Kidney capillary endothelial cell (primary cell): ENCODE measurements at places on chromosomes 11 and 22.

DNA sequence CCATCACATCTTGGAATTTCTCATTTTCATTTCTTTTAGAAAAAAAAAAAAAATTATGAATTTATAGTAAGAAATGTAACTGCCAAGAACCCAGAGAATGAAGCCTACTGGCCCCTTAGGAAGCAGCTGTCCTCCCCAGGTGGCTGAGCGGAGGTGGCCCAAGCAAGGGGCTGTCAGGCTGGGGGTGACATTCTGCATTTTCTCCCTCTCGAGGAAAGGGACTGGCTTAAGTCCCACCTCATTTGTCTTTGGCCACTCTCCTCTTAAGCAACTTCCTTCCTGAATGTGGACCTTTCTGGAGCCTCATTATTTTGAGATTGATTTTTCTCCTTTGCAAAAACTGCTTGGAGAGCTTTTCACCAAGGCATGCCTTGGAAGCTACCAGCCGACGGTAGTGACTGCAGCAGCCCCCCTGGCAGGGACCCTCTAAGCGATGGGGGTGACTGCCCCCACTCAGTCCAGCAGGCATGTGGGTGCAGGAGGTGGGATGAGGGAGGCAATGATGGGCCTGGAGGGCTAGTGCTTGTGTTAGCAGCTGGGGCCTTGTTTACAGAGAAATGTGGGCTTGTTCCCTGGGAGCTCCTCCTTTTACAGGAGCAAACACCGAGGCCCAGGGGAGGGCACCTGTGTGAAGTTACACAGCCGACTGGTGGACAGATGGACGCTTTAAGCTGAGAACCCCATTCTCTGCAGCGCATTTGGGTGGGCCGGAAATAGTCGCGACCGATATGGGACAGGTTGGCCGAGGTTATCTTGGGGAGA lies 111.7 kb downstream of the MORC2 start:
- DNase-seq, result no peak

DNA sequence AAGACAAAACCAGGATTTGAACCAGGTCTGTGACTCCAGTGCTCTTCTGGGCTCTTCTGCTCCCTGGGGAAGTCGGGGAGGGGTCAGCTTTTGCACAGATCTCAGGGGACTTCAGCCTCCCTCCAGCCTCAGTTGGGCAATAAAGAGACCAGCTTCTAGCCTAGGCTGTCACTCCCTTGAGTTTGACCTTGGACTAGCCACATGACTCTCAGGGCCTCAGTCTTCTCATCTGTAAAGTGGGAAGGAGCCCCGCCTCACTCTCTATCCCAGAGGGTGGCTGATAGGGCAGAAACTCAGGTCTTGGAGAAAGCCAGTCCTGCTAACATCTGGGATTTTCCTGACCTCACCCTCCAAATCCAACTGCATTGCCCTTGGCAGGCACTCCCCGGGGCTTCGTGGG lies 38.7 kb downstream of the ELFN2 start:
- no peak for DNase-seq

DNA sequence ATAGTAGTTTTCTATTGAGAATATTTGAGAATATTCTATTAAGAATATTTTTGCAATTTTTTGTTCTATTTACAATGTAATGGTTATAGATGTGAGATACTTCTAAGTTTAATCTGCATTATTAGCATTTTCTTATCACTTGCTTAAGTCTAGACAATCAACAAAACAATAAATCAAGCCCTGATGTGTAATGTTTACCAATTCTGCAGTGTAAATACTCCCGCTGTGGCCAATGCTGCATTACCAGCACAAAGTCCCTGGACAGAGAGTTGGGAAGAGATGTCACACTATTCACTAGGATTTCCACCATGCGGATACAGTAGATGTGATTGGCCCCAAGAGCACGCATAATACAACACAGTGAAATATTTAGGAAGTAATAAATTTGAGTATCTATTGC lies 47.6 kb upstream of the GCAT start:
- no peak for DNase-seq

DNA sequence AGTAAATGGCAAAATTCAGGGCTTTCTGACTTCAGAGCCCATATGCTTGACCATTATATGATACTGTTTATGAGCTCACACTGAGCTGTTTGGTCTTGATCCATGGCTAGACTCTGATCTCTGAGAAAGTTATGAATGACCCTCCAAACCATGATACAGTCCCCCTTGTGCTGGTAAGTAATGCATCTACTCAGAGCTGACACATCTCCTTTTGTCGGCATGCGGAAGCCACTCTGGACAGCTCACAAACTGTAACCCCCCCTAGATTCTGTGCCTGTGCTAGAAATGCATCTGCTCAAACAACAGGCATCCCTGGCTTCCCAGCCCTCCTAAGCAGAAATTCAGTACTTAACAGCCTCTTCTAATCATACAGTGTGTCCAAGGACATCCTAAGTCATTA lies 150.8 kb upstream of the RAG2 start:
- DNase-seq, result no peak

DNA sequence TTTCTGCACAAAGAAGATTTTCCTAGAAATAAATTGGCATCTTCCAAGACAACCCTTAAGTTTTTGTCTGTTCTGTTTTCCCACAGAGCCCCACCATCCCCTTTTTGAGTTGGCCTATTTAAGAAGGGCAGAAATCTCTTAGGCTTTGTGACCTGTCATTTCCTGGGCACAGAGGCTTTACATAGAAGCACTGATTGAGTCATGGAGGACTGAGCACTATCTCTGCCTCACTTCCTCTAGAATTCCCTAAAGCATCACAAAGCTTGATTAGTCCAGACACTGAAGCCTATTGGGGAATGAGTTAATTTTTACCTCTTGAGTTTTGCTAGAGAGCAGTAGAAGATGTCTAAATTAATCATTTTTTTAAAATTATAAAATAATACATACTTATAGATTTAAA lies 25.4 kb downstream of the TRIM44 start:
- DNase-seq, result peak; percentile 85

DNA sequence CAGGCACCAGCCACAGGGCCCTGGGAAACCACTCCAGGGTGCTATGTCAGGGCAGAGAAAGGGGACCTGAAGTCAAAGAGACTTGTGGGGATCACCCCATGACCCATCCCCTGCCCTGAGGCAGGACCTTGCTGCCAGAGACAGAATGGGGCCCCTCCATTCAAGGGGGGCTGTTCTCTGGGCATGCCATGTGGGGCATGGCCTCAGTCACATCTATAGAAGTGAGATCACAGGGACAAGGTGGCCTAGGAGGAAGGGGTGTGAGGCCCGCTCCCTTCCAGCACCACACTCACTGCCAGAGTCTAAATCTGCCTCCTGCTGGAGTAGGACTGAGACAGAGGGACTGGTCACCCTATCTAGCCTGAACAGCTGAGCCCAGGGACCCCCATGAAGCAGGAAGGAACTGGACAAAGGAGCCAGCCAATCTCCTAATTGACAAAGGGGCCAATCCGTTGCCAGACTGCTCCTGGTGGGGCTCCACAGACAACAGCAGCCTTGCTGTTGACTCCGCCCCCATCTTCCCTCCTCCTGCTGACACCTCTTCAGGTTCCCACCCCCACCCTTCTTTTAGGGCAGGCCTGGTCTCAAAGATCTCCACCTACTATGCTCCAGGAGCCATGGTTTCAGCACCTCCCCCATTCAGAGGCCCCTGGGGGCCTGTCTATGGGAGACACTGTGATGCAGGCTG lies 26.0 kb downstream of the NEAT1 start:
- no peak for DNase-seq

- DNase-seq, result no peak
Measured at GRCh38 chr11:44004452-44005062, 43.2 kb upstream of the ACCSL start.

- DNase-seq, result no peak
Measured at GRCh38 chr11:6632116-6633073, 13.2 kb upstream of the TPP1 start.

GRCh38 chr22:48224332-48224731 lies 1461.9 kb downstream of the TBC1D22A start:
- no peak for DNase-seq

GRCh38 chr11:100705447-100705846 lies 18.4 kb downstream of the ARHGAP42 start:
- DNase-seq, result no peak

DNA sequence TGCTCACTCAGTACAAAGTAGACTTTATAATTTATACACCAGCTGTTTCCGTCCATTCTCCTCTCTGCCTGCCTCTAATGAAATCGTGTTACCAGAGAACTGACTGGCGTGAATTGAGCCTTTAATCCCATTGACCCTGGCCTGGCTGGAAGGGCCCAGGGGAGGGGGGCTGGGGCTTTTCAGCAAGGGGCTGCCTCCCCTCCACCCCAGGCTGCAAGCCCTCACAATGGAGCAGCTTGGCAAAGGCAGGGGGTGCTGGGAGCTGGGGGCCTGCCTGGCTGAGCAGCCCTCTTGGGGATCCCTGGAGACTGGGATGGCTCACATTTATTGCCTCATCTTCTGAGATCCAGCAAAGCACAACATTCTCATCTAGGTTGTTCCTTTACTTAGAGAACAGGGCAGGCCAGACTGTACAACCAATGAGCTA lies 25.8 kb upstream of the LMO1 start:
- DNase-seq, result no peak

DNA sequence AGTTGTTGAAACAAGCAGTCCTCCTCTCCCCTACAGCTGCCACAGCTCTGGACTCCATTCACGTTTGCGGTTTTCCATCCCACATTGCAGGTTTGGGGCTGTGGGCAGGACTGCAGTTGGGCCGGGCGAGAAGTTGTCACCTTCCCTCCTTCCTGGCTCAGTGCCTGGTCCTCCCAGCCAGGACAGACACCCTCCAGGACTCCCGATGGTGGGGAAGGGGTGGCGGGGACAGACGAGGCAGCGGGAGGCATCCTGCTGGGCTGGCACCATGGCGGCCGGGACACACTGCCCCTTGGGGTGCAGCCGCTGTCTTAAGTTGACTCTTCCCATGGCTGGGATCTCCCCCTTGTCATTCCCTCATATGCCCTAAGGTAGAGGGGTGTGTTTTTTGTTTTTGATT lies 615.2 kb downstream of the BRD1 start:
- no peak for DNase-seq

DNA sequence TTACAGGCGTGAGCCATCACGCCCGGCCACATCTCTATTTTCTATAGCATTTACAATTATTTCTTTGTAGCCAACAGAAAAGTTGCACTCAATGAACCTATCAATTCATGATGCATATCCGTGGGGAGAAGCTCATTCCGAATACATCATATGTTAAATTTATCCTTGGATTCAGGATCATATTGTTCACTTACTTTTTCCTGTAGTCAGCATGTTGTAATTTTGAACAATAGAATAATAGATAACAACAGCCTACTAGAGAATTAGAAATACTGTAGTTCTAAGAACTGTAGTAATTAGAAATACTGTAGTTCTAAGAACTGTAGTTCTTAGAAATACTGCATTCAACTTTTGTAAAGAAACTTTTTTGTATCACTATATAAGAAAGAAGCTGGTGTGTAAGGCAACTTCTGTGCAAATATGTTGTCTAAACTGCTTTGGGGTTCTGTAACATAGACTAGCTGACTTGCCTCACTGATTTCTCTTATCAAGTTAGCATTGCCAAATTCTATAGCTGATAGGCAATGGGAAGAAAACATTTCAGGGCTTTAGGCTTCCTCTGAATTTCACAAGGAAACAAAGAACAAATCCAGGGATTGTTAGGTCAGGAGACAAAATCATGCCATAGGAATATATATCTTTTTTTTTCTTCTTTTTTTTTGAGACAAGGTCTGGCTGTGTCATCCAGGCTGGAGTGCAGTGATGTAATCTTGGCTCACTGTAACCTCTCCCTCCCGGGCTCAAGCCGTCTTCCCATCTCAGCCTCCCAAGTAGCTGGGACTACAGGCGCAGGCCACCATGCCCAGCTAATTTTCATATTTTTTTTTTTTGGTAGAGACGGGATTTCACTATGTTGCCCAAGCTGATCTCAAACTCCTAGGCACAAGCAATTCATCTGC lies 91.9 kb downstream of the CSTPP1 start:
- DNase-seq, result no peak

- DNase-seq, result no peak
Measured at GRCh38 chr11:122494221-122494620, 161.3 kb upstream of the UBASH3B start.

DNA sequence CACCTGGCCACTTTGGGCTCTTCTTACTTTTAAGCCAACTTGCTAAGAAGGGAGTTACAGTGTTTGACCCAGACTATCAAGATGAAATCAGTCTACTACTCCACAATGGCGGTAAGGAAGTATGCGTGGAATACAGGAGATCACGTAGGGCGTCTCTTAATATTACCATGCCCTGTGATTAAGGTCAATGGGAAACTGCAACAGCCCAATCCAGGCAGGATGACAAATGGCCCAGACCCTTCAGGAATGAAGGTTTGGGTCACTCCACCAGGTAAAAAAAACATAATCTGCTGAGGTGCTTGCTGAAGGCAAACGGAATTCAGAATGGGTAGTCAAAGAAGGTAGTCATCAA lies 1.0 kb upstream of the YPEL4 start:
- DNase-seq, result no peak

DNA sequence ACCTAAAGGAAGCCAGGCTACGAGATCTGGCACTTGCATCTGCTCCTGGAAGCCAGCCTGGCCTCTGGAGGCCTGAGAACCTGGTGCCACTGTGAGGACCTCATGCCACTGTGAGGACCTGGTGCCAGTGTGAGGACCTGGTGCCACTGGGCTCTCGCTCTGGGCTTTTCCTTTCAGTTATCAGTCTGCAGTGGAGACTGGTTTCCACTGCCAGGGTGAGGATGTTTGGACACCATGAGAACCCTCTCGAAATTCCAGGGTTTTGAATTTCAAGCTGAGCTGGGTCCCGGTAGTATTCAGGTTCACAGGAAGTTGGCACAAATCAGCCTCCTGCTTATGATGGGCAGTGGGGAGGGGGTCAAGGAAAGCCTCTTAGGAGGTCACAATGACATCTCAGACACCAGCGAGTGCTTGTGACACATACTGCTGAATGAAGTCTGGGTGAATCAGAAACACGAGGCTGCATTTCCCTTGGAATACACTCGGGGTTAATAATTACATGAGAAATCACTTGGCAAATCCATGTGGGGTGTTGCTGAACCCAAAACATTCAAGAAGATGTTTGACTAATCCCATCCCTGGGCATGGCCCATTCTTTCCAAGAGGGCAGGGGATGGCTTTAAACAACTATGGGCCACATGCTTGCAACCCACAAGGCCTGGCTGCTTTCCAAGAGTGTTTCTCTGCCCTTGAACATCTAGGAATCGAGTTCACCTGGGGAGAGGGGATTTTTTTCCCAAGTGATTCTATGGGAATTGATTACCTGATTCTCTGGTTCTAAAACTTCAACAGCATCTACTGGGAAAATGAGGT lies 60.2 kb downstream of the LINC01488 start:
- DNase-seq, result peak; percentile 24

DNA sequence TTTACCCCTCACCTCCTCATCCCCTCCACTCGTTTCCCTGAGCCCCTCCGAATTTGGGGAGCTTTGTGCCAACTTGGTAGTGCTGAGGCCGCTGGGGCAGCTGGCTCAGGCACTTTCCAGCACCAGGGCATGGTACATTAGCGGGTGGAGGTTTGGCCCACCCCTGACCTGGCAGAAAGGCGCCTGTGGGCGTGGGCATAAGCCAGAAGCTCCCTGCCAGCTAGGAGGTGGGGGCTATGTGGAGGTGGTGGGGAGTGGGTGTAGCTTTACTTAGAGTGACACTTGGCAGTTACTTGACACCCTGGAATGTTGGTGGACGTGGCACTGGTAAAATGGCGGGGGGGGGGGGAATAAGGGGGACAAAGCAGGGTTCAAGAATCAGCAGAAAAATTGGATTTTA lies 10.3 kb upstream of the IGF2 start:
- DNase-seq, result no peak

GRCh38 chr11:6705905-6706535 lies 22.9 kb upstream of the MRPL17 start:
- peak; percentile 72 for DNase-seq

- no peak for DNase-seq
Measured at GRCh38 chr11:118217575-118217974, 7.2 kb downstream of the JAML start.

- no peak for DNase-seq
Measured at GRCh38 chr22:25370322-25370721, 150.9 kb downstream of the CRYBB2 start.
